ENCODE measurements at places on chromosomes 7 and 10. TPM values are rescaled to one million over a fixed set of nuclear protein-coding genes. Genes with fewer than 3 reads are reported as not detected.

Gene NAT16
- not detected for total RNA-seq

GRCh38 chr10:130924138-130924819 lies 387.2 kb downstream of the TCERG1L start:
- no peak overlapping the region for H3K4me3 ChIP-seq
- no peak overlapping the region for H3K27ac ChIP-seq
- no peaks in the 10 kb centered on the region for H3K4me1 ChIP-seq
- no peak for DNase-seq
- no peaks in the 10 kb centered on the region for H3K27me3 ChIP-seq

Gene KCP
- total RNA-seq = not detected

DNA sequence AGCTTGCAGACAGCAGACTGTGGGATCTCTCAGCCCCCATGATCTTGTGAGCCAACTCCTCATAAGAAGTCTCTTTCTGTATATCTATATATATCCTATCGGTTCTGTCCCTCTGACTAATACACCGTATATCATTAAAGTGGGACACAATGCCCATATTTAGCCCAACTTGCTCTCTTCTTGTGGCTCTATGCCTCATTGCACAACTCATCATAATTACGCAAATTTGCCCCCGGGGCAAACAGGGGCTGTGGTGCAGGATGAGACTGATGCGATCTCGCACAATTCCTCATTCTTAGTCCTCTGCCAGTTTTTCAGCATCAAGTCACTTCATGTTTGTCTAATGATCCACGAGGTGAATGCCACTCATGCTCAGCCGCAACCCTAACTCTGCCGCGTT lies 183.2 kb downstream of the PRPF18 start:
- no peak overlapping the region for H3K4me3 ChIP-seq
- no peak for DNase-seq
- peaks cover 8% of the 10 kb centered on the region for H3K4me1 ChIP-seq
- no peaks in the 10 kb centered on the region for H3K36me3 ChIP-seq
- no peaks in the 10 kb centered on the region for H3K27me3 ChIP-seq

Data from gastrocnemius medialis (tissue), 4 donors.